ENCODE measurements at places on chromosomes 2 and 18.
A peak's percentile ranks its signal among the peaks of the same experiment; 100 is the strongest.

DNA sequence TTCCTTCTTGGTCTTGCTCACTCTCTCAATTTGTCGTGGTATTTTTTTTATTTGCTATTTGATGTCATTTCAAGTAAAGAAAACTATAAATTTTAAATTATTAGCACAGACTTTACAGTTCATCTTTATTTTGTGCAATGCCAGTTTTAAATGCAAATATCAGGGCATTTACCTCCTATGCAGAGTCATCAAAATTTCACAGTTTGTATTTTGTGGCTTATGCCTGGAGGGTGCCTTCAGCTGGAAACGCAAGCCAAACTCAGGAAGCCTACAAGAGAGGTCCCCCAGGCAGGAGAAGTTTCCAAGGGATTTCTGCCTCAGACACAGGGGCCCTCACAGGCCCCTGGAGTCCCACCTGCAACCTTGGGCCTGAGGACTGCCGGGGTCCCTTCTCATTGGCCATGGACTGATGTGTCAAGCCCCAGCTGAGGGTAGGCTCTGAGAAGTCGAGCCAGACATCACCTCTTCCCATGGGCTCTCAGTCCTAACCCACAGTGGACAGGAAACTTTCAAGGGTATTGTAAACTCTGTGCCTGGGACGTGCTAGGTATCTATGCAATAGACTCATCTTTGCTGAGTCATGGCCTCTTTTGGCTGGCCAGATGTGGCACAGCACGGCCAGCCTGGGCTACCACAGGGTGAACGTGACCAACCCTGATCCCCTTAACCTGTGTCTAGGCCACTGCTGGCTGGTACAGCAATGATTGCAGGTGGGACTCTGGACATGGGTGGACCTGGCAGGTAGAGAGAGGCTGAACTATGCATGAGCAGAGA, 236.5 kb downstream of the CELF4 start:
- DNase-seq = no peak

DNA sequence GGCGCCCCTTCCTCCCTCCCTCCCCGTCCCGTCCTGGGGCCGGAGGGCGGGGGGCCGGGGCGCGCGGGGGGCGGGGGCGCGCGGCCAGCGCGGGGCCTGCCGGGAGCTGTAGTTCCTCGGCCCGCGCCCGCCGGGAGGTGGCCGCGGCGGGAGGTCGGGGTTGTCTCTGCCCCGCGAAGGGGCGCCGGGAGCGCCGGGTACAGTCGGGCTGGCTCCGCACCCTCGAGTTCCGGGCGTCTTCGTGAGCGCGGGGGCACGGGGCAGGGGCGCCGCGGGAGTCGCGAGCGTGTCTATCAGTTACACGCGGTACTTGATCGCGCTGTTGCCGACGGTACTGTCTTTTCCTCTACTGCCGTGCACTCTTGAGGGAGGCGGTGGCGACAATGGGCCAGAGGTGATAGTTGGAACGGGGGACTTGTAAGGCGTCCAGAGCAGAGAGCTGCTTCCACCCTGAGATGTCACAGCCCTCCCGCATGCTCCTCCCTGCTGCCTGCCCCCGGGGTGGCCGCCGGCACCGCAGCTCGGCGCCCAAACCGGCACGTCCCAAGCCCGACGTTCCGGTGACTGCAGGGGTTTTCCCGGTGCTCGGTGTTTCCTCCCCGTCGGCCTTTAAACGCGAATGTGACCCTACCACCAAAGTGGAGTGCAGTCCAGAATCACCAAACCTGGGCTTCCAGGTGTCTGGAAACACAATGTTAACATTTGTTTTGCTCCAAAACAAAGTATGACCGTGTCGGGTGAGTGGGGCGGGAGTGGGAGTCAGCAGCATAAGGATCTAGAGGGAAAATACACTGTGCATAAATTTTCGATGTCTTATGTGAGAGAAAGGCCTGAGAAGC, at the start of gene PRKD3:
Gene PRKD3 (minus strand): TSS at position 48 of the 839 bp plus-strand sequence. CDS start 8,309 bp downstream, outside the sequence.
- DNase-seq = peak; percentile 84

DNA sequence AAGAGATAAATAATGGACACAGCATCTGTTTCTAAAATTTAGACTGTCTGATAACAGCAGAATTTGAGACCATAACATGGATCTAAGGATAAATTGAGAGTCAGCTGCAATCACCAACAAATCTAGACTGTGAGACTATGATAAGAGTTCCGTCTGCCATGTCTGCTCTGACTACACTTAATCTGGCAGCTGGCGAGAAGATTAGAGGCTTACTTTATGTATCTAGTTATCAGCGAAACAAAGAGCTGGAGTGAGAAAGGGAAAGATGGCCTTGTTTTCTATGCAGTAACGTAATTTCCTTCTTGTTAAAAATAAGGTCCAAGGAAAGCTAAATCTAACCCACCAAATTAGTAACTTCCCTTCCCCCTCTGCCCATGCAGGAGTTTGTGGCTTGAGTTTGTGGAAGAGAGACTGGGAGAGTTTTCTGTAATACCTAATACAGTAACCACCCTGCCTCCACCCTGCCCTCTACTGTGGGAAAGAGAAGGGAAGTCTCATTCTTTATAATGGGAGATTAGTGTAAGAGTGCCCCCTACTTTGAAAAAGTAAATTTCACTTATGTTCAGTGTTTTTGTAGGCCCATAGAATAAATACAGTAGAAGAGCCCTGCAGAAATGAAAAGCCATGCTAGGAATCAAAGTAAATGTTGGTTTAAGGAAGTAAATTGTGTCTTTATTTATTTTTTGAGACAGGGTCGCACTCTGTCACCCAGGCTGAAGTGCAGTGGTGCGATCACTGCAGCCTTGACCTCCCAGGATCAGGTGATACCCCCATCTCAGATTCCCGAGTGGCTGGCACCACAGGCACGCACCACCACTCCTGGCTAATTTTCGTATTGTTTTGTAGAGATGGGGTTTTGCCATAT, 27.5 kb downstream of the EML4 start:
- no peak for DNase-seq

GRCh38 chr2:23213196-23213595, 171.8 kb upstream of the KLHL29 start:
- peak; percentile 83 for DNase-seq

DNA sequence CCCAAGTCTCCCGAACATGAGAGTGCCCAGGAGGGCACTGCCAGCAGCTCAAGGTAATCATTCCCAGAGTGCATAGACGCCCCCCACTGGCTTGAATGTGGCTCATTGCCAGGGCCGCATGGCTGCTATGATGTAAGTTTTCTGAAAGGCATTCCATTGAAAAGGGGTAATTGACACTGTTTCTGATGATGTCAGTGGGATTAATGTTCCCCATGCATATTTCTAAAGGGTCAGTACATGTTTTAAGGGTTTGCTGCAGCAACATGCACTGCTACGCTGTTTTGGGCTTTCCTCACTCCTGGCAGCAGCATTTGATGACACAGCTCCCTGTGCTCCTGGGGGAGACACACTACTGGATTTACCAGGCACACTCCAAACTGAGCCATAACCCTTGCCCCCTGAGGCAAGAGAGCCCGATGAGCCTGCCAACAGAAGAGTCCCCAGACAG, 36.7 kb downstream of the KIAA2012 start:
- no peak for DNase-seq

DNA sequence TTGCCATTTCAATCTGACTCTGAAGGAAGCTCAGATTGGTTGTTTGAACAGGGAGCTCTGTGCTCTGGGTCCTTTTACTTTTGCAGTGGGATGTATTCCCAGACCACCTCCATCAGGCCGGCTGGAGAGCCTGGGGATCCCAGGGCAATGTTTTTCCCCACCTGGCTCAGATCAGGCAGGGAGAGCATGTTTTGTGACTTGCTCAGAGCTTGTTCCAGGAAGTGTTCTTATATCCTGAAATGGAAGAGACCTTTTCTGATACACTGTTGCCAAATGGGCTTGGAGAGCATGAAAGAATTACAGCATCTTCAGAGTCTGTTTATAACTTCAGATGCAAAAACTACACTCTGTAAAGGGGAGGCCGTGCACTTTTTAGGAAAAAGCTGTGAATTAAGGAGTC, 56.0 kb downstream of the LIPG start:
- no peak for DNase-seq

DNA sequence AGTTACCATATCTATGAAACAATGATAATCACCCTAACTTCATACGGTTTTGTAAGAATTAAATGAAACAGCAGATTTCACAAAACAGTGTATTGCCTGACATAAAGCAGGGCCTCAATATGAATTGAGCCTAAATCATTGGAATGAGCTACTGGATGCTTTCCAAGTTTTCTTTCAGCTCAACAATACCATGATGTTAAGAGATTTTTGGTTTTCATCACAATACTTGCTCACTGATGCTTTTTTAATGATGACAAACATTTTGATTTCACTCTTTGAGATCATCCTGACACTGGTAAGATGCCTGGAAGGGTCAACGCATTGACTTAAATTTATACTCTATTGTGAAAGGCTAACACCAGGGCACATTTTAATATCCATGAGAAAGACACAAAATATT, 377.5 kb downstream of the ZNF521 start:
- no peak for DNase-seq

- DNase-seq = no peak
Observed at GRCh38 chr18:58649966-58650816, 21.1 kb upstream of the MALT1 start.

- DNase-seq = peak; percentile 58
Observed at GRCh38 chr2:46647766-46648742, 168.7 kb downstream of the TMEM247 start.

- DNase-seq = no peak
Observed at GRCh38 chr2:144548532-144549191, 28.7 kb upstream of the ZEB2 start.

DNA sequence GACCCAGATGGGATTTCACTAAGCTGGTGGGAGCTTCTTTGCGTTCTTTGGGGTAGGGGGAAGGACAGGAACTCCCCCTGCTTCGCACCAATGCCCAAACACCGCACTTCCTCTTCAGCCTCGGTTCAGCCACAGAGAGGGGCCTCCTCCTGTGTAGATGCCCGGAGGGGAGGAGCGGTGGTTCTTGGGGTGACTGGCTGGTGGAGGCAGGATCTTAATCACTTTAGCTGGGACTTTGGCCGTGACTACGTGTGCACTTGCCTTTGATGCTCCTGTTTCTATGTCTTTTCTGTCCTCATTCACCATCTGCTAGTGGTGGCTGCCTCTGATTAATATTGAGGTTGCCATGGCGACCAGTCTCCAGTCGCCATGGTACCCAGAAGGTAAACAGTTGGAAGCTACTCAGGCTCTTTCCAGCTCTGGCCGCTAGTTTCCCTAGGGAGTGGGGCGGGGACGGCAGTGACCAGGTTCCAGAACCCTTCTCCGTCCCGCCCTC, 1.9 kb downstream of the CNGA3 start:
- no peak for DNase-seq

GRCh38 chr2:41483226-41483625, 564.6 kb upstream of the PKDCC start:
- no peak for DNase-seq

DNA sequence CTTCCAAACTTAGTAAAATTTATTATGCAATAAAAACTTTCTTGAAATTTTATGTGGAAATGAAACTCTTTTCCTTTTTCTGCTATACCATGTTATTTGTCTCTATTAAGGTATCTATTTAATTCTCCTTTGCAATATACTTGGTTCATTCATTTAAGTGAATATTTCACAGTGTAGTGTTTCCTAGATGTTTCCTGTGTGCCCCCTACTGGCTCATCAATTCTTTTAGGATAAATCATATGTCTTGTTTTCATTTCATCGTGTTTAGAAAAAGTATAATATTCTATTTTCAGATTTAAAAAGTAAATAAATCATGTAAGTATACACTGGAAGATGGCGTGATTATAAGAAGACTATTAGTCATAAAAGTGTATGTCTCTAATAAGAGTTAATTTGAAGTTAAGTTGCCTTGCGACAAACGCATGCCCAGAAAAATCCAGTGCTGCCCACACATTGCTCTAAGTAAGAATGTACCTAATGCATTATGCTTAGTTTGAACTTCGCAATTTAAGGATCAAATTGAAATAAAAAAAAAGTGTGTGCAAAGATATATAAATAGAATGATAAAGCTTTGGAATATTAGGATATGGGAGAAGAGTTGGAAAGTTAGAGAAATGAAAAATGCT, 525.4 kb downstream of the KCNJ3 start:
- peak; percentile 23 for DNase-seq

GRCh38 chr2:197078535-197078934, 152.0 kb upstream of the PGAP1 start:
- DNase-seq = no peak

GRCh38 chr2:79758749-79759282, 246.0 kb downstream of the CTNNA2 start:
- no peak for DNase-seq

Data from trophoblast cell (in vitro differentiated cells and primary cell).